Activated gamma-delta T cell treated with anti-CD3 and anti-CD28 coated beads, Interleukin-2, amount 50 U/mL, for 16 hours (primary cell): ENCODE measurements at places on chromosomes 6 and 20.

- DNase-seq: no peak
Observed at GRCh38 chr6:51908243-51908642, 179.2 kb downstream of the PKHD1 start.

DNA sequence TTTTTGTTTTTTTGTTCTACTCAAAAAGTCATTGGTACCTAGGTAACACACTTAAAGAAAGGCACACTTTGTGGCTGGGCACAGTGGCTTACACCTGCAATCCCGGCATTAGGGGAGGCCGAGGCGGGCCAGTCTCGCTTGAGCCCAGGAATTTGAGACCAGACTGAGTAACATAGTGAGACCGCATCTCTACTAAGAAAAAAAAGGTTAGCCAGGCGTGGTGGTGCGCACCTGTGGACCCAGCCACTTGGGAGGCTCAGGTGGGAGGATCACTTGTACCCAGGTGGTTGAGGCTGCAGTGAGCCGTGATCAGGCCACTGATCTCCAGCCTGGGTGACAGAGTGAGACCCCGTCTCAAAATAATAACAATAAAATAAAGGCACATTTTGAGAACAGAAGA is 67.4 kb upstream of the BHLHE23 start:
- DNase-seq: no peak

- no peak for DNase-seq
Observed at GRCh38 chr6:73121421-73121993, 103.8 kb downstream of the KHDC1L start.

- no peak for DNase-seq
Observed at GRCh38 chr20:64114356-64114971, 7.1 kb upstream of the NPBWR2 start.

DNA sequence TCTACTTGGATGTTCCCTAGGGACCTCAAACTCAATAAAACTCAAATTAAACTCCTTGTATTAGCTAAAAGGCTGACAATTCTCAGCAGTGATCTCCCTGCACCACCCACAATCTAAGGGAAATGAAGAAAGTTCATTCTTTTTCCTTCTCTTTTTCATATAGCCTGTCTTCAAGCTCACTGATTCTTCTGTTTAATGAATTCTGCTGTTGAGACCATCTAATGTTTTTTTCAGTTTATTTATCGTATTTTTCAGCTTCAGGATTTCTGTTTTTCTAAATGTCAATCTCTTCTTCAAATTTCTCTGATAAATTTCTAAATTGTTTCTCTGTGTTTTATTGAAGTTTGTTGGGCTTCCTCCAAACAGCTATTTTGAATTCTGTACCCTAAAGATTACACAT is 19.8 kb downstream of the CRISP2 start:
- DNase-seq: no peak

DNA sequence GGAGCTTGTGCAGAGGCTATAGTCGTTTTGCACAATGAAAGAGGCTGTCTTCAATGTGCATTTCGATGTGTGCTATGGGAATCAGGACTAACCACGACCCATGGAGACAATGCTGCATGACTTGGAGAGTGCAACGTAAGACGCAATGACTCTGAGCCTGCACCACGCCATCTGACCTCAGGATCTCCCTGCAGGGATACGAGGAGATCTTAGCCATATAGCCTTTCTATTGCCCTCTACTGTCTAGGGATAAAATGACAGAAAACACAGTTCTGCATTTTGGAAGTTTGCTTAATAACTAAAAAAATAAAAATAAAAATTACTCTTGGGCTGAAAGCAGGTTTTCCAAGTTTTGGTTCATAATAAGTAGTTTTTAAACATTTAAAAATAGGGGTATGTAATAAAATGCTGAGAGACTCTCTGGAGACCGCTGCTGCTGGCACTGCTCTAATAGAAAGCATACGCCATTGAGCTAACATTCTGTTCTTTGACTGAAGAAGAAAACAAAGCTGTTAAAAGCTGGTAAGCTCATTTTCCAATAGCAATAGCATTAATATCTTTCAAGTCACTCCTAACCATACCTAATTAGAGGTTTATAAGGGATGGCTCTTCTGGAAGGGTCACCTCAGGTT is 87.2 kb downstream of the PDE7B start:
- DNase-seq: no peak

DNA sequence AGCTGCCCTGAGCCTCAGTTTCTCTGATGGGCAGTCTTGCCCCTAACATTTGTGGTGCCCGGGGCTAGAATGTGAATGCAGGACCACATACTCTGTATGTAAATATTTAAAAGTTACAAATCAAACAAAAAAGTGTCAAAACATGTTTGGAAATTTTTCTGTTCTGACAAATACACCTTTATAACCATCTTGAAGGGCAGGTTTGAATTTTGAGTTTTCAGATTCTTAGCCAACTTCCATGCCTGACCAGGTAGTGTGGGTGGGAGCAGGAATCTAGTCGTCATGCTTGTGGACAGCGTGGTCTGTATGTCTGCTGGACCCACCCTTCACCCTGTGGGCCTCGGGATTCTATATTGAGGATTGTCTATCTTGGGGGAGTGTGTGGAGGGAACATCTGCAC is 325.1 kb downstream of the SOX4 start:
- no peak for DNase-seq

DNA sequence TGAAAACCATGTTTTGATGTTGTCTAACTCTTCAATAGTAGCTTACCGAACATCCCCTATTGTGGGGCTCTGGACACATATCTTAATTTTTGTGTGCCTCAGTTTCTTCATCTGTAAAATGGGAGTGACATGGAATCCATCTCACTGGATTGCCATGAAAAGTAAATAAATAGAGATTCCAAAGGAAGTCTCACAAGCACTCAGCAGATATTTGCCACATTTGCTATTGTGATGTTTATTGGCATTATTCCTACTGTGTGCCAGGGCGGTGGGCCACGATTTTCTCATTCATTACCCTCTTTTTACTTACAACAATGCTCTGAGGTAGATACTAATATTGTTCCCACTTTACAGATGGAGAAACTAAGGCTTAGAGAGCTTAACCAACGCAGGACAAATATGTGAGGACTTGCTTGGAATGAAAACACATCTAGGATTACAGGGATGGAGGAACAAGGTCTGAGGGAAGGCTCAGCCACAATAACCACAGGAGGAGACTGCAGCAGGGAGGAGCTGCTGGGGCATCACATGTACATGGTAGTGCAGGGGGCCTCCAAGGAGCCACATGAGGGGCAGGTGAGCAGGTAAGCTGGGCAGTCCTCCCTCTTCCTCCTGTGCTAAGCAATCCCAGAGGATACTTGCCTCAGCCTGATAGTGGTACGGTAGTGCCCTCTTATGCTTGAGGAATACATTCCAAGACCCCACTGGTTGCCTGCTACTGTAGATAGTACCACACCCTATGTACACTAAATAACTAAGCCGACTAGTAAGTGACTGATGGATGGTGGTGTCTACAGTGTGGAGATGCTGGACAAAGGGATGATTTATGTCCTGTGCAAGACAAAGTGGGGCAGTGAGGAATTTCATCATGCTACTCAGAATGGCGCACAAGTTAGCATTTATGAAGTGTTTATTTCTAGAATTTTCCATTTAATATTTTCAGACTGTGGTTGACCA is 176.9 kb downstream of the FOXA2 start:
- no peak for DNase-seq
